ENCODE measurements at places on chromosomes 2 and 18.

- no peak for DNase-seq
Measured at GRCh38 chr2:53452400-53452799, 315.2 kb upstream of the CHAC2 start.

- DNase-seq = no peak
Measured at GRCh38 chr2:191295088-191295487, 49.9 kb downstream of the MYO1B start.

DNA sequence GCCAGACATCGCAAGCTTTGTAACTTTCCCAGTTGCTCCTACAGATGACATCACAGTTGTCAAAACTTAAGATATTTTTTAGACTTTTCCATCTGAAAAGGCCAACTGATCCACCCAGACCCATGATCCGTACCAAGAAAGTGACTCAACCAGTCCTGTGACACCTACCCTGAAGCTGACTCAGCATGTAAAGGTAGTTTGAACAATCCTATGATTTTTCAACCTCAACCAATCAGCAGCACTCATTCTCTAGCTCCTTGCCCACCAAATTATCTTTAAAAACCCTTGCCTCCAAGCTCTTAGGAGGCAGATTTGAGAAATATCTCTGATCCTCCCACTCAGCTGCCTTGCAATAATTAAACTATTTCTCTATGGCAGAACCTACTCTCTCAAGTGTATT lies 1686.7 kb upstream of the LRRTM1 start:
- no peak for DNase-seq

- no peak for DNase-seq
Measured at GRCh38 chr2:186980117-186980442, 131.1 kb upstream of the ZSWIM2 start.

- no peak for DNase-seq
Measured at GRCh38 chr2:162330881-162331280, 12.4 kb upstream of the IFIH1 start.
